IgD-negative memory B cell (primary cell): ENCODE measurements at places on chromosomes 5 and 9. TPM values are rescaled to one million over a fixed set of nuclear protein-coding genes. Genes with fewer than 3 reads are reported as not detected.

PIP5K1B gene
- polyA plus RNA-seq = 5.0 TPM

CYLC2 gene
- polyA plus RNA-seq = not detected

WDR31 gene
- 0.13 TPM for polyA plus RNA-seq

PPP3R2 gene
- polyA plus RNA-seq = not detected

ANKRD31 gene
- 0.10 TPM for polyA plus RNA-seq

ASPN gene
- not detected for polyA plus RNA-seq

PCDHA7 gene
- not detected for polyA plus RNA-seq

PLPP7 gene
- 1.7 TPM for polyA plus RNA-seq

SHOC1 gene
- not detected for polyA plus RNA-seq

PCDHB6 gene
- polyA plus RNA-seq = not detected

DCTN4 gene
- 10.5 TPM for polyA plus RNA-seq

SPINK7 gene
- polyA plus RNA-seq = not detected

FCN1 gene
- 9.5 TPM for polyA plus RNA-seq

CCNO gene
- polyA plus RNA-seq = not detected

RHOBTB3 gene
- 1.9 TPM for polyA plus RNA-seq

KCNV2 gene
- polyA plus RNA-seq = not detected

POLR1E gene
- 13.7 TPM for polyA plus RNA-seq

FBXO4 gene
- 15.7 TPM for polyA plus RNA-seq

AQP3 gene
- 18.7 TPM for polyA plus RNA-seq

PCDHGA1 gene
- not detected for polyA plus RNA-seq

LOX gene
- not detected for polyA plus RNA-seq

EMB gene
- polyA plus RNA-seq = 96.3 TPM

GABRG2 gene
- not detected for polyA plus RNA-seq

ELAVL2 gene
- not detected for polyA plus RNA-seq

FSTL4 gene
- polyA plus RNA-seq = not detected

HCN1 gene
- polyA plus RNA-seq = not detected

MEIKIN gene
- polyA plus RNA-seq = not detected

SVEP1 gene
- not detected for polyA plus RNA-seq

SPINK1 gene
- polyA plus RNA-seq = not detected
